Stimulated activated CD4-positive, alpha-beta T cell treated with anti-CD3 and anti-CD28 coated beads, Interleukin-12 subunit alpha, Interleukin-12 subunit beta, amount 100 ng/mL, for 4 hours (primary cell): ENCODE measurements at places on chromosomes 2 and 18.

DNA sequence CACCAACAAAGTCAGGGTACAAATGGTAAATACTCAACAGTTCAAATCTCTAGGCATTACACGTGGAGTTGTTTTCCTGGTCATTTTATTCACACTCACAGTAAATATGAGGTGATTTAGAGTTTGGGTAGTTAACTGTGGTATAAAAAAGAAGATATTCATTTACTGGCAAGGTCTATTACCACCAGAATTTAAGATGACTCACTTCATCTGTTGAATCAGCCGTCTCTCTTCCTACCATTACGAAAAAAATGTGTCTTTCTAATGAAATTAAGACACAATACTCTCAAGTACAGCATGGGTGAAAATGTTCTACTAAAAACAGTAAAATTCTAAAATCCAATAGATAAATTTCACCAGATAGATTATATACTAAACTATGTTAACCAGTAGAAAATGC is 21.0 kb upstream of the GPR75 start:
- no peak for DNase-seq

DNA sequence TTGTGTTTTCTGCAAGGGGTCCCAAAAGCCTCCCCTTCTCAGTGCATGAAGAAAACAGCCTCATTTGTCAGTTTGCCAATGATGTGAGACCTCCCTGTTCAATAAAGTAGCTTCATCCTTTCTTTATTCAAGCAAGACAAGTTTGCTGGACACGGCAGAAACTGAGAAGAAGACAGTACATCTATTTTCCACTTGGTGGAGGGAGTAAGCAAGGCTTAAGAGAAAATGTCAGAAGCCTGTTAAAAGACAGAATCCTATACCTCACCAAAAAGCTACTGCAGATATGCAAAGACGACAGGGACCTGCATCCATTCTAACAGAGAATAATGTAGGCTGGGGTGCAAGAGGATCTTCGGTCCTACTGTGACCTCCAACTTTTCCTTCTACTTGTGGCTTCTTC is 506.8 kb upstream of the VRK2 start:
- DNase-seq: no peak

DNA sequence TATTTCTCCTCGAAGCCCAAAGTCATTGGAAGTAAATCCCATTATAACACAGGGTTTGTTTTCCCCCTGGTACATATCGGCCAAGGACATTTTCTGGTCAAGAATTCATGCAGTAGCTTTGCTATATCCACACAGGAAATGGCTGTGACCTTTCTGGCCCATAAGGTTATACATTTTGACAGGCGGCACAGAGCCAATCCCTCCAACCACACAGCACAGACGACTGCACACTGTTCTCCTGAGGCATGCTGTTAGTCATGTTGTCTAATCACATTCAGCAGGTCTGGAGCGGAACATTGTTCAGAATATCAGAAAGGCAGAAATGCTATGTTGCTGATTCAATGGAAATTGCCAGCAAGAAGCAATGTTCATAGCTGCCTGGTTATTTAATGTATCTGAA is 742.3 kb upstream of the SLC8A1 start:
- DNase-seq: no peak

GRCh38 chr2:127106457-127106990 is 430 bp downstream of the BIN1 start:
- no peak for DNase-seq

DNA sequence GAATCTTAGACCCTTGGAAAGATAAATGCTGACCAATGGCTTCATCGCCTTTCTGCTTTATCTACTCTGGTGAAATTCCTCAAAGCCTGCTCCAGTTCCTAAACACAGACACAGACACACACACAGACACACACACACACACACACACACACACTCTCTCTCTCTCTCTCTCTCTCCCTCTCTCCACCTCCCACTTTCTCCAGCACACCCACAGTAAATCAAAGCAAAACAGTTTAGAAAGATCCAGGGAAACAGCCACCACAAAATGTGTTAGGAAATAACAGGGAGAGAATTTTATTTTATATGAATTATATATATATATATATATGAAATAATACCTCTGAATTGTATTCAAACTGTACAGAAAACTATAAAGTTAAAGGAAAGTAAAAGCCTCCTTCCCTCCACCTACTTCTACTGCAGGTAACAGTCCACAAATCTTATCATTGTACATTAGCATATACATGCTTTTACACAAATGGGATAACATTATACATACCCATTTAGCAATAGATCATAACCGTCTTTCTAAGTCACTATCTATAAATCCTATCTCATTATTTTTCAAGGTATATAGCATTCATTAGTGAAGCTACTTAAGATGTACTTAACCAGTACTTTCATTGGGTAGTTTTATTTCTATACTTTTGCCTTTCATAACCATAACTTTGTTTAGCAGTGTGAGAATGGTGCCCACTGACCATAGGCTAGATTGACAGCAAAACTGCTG is 38.5 kb downstream of the MREG start:
- no peak for DNase-seq

GRCh38 chr2:25707927-25708590 is 34.7 kb upstream of the DTNB start:
- no peak for DNase-seq

DNA sequence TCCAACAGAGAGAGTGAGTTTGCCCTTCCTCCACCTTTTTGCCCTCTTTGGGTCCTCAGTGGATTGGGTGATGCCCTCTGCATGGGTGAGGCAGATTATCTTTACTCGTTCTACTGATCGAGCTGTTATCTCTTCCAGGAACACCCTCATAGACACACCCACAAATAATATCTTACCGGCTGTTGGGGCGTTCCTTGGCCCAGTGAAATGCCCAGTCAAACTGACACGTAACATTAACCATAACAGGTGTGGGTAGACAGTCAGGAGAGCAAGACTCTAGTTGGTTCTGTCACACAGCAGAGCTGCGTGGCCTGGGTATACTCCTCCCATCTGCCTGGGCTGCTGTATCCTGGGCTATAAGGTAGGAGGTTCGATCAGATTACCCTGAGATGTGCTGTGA is 144.1 kb downstream of the AGAP1 start:
- DNase-seq: no peak

DNA sequence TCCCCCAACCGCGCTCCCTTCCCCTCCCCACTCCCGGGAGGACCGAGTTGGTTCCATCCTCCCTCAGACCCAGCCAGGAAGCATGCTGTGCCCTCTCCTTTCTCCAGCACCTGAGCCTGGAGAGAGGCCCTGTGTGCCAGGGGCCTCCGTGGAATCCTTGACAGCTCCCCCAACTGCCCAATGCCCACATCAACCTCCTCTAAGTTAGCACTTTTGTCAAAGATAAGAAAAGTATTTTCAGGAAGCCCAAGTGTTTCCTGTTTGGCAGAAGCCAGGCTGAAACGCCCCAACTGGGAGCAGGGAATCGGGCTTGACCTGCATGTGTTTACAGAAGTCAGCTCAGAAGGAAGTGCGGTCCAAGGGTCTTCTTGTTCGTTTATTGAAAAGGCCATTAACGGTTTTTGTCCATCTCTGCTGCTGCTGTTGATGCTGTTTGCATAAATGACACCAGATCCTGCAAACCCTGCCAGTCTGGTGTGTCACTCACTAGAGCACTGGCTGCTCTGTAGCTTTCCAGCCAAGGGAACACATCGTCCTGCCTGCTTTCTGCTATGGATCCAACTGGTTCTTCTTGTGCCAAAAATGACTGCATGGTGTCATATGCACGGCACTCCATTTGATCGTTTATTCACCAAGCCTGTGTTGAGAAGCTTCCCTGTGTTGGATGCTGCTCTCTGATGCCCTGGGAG is 35.4 kb upstream of the COL6A3 start:
- DNase-seq: no peak

DNA sequence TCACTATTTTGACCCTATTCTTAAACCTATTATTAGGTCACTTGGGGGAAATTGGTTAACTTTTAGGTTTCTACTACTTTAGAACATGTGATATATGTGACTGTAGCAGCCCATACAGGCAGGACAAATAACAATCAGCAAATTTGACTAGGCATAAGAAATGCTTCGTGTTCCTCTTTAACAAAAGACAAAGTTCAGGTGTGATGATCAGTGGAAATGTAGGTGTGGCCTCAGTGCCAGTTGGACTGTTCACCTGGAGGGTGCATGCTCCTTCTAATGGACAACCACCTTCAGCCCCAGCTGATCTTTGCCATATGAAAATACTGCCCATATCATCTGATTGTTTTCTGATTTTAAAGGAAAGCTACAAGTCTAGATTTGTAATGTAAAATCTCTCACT is 6.4 kb downstream of the PDK1 start:
- DNase-seq: no peak
